ENCODE measurements at places on chromosomes 7 and 10.

- no peaks in the 10 kb centered on the region for H3K36me3 ChIP-seq
- H3K27ac ChIP-seq, result no peak overlapping the region
- H3K27me3 ChIP-seq, result no peaks in the 10 kb centered on the region
Observed at GRCh38 chr7:17846935-17847334, 93.4 kb downstream of the SNX13 start.

DNA sequence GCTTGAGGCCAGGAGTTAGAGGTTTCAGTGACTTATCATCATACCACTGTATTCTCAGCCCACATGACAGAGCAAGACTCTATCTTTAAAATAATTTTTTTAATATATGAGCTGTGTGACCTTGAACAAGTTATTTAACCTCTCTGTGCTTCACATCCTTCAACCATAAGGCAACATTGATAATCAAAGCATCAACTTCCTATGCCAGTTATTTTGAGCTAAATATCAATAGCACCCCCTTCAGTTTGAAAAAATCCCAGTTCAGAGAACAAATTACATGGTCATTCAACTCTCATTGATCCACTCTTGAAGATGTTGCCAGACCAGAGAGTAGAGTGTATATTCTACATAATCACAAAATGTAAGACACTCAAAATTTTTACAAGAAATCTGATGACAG lies 53.0 kb downstream of the ASNS start:
- H3K36me3 ChIP-seq, result no peaks in the 10 kb centered on the region
- no peak overlapping the region for H3K4me3 ChIP-seq
- no peaks in the 10 kb centered on the region for H3K27me3 ChIP-seq
- H3K4me1 ChIP-seq, result no peaks in the 10 kb centered on the region

GRCh38 chr10:119349937-119350501 lies 142.6 kb downstream of the GRK5 start:
- H3K27ac ChIP-seq, result no peak overlapping the region
- H3K36me3 ChIP-seq, result peaks cover 8% of the 10 kb centered on the region
- H3K4me1 ChIP-seq, result no peaks in the 10 kb centered on the region
- H3K27me3 ChIP-seq, result no peaks in the 10 kb centered on the region

- no peaks in the 10 kb centered on the region for H3K27me3 ChIP-seq
- no peaks in the 10 kb centered on the region for H3K36me3 ChIP-seq
- H3K27ac ChIP-seq, result no peak overlapping the region
- DNase-seq, result no peak
- H3K4me1 ChIP-seq, result no peaks in the 10 kb centered on the region
- no peak overlapping the region for H3K4me3 ChIP-seq
Observed at GRCh38 chr10:24287559-24288195, 78.7 kb downstream of the KIAA1217 start.

DNA sequence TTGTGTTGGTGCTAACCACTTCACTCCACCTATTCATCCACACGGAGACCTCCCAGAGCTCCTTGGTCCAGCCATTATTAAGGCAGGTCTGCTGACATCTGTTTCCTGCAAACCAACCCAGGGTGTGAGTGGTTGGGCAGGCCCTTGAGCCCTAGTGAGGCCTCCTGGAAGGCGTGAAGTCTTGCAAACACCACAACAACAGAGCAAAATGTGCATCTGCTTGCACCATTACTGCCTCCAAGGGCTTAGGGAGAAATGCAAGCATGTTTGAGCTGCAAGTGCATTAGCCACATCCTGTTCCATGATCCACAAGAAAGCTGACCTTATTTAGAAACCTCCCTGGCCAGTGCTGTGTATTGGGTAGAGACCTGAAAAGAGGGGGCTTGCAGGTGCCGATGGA lies 325.5 kb downstream of the GRID1 start:
- H3K4me3 ChIP-seq, result no peak overlapping the region
- no peaks in the 10 kb centered on the region for H3K4me1 ChIP-seq
- DNase-seq, result no peak
- no peaks in the 10 kb centered on the region for H3K27me3 ChIP-seq

DNA sequence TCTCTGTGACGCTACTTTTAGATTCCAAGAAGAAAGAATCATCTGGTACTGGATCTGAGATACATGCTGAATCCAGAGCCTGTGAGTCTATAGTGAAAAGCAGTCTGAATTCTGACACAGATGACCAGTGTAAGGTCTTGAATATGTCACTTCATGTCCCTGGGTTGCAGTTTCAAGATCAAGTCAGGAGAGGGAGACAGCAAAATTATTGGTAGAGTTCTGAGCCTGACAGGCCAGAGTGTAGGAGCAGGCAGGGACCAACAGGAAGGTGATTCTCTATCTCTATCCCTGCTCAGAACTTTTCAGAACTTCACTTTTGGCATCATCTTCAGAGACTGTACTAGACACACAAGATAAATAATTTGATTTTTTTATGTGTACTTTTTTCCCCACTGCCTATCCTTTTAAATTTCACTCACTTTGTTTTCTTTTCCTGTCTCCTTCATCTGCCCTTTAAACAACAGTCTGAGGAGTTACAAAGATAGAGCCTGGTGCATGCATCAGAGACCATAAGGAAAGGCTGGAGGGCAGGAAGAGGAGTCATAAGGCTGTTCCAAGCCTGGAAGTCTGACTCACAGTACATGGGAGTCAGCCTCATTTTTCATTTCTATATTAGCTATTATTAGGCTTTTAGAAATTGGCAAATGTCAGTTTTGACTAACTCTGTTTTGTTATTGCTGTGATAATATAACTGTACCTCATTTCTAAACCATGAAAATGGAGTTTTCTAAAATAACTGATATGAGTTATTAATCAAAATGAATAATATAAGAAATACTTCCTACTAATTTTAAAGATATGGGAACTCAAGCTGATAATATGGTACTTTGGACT lies 120.2 kb upstream of the TMEM229A start:
- no peak overlapping the region for H3K4me3 ChIP-seq
- no peak overlapping the region for H3K27ac ChIP-seq
- no peaks in the 10 kb centered on the region for H3K27me3 ChIP-seq
- DNase-seq, result no peak

GRCh38 chr7:2019711-2020511 lies 212.8 kb downstream of the MAD1L1 start:
- no peak overlapping the region for H3K27ac ChIP-seq
- no peaks in the 10 kb centered on the region for H3K36me3 ChIP-seq
- H3K4me1 ChIP-seq, result peaks cover 17% of the 10 kb centered on the region
- no peak for DNase-seq
- no peak overlapping the region for H3K4me3 ChIP-seq

DNA sequence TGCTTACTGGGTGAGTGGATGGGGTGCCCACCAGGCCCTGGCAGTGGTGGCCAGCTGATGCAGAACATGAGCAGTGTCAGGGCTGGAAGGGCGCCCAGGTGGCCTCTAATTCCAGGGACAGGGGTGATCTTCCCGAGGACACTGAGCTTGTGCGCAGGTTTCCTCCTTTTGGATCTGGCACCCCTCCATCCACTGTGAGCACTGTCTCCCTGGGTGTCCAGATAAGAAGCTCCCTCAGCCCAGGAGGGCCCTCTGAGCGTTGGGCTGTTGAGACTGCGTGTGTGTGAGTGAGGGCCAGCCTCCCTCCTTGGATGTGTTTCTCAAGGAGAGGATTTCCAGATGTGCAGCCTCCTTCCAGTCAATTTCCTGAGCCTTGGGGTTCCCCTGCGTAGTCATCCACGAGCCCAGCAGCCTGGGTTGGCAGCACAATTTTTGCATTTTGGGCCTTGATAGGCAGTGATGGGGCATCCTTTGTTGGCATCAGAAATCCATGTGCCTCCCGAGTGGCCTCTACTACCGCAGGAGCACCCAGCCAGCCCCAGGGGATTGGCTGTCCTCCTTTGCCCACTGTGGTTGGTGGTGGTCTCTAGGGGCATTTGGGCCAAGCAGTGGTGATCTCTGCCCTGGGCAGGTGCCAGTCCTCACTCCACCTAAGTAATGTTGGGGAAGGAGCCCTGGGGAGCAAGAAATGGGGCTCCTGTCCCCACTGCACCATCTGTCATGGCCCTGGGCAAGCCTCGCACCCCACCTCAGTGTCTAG lies 20.9 kb upstream of the BTBD16 start:
- no peaks in the 10 kb centered on the region for H3K36me3 ChIP-seq
- DNase-seq, result no peak
- H3K4me1 ChIP-seq, result no peaks in the 10 kb centered on the region
- 0 out of 2 replicates have a peak, but pooled peaks cover 1% of the 10 kb centered on the region for H3K27me3 ChIP-seq
- H3K27ac ChIP-seq, result no peak overlapping the region

GRCh38 chr7:3207387-3207902 lies 93.6 kb upstream of the SDK1 start:
- no peaks in the 10 kb centered on the region for H3K4me1 ChIP-seq
- H3K36me3 ChIP-seq, result no peaks in the 10 kb centered on the region
- DNase-seq, result no peak

DNA sequence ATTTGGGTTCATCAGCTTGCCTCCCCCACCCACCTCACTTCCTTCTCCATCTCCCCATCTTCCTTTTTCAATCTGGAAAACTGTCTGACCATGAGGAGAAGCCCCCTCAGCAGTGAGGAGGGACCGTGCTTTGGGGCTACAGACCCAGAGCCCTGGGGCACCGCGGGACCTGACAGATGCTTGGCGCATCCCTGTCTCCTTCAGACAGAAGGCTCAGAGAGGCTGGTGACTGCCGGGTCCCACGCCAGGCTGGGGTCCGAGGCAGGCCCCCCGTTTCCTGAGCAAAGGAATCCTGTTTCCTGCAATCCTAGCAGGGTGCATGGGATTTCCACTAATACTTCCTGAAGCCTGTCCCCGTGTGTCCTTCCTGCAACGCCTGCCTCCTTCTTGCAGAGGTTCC lies 147.0 kb downstream of the FANK1 start:
- H3K36me3 ChIP-seq, result no peaks in the 10 kb centered on the region
- no peak for DNase-seq
- H3K4me3 ChIP-seq, result no peak overlapping the region
- peaks cover 13% of the 10 kb centered on the region for H3K4me1 ChIP-seq
- no peaks in the 10 kb centered on the region for H3K27me3 ChIP-seq

DNA sequence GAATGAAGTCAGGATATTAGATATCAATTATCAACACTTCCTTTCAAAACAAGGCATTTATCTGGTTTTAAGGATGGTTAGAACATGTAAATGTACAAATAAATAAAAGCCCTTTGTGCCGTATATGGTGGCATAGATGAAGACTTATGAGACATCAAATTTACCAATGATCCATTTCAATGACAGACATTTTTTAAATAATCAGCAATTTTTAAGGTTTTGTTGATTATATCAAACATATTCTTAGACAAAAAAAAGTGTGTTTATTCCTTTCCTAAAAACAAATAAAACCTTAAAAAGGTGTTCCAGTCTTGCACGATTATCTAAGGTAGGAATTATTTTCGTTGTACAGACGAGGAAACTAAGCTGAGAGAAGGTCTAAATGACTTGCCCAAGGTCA lies 13.8 kb downstream of the APBB1IP start:
- H3K4me1 ChIP-seq, result peaks cover 34% of the 10 kb centered on the region
- no peak overlapping the region for H3K27ac ChIP-seq
- H3K27me3 ChIP-seq, result no peaks in the 10 kb centered on the region
- H3K36me3 ChIP-seq, result no peaks in the 10 kb centered on the region
- H3K4me3 ChIP-seq, result no peak overlapping the region

DNA sequence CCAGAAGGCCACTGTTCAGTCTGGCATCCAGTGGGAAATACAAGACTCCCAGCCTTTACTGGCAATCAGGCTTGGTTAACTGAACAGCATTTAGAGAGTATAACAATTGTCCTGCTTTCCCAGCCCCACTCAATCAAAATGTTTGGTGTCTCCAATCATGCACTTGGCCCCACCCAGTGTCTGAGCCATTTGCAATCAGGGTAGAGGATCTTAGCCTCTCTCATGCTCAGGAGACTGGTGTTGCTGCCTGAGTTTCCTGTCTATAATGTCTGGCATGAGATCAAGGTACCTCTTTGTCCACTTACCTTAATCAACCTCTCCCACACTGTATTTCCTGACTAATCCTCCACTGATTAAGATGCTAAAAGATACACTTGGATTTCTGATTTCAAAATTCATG lies 290.2 kb upstream of the GHITM start:
- no peaks in the 10 kb centered on the region for H3K36me3 ChIP-seq
- no peak overlapping the region for H3K27ac ChIP-seq

DNA sequence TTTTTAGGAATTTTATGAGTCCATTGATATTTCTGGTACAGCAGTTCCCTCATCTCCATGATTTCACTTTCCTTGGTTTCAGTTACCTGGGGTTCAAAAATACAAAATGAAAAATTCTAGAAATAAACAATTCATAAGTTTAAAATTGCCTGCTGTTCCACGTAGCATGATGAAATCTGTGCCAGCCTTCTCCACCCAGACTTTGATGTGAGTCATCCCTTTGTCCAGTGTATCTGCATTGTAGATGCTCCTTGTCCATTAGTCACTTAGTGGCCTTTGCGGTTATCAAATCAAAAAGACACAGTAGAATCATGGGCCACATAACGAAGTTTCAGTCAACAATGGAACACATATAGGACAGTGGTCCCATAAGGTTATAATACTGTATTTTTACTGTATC lies 286.9 kb downstream of the PTEN start:
- H3K27me3 ChIP-seq, result no peaks in the 10 kb centered on the region
- peaks cover 15% of the 10 kb centered on the region for H3K4me1 ChIP-seq
- no peak for DNase-seq
- no peak overlapping the region for H3K4me3 ChIP-seq
- no peak overlapping the region for H3K27ac ChIP-seq
- H3K36me3 ChIP-seq, result no peaks in the 10 kb centered on the region

GRCh38 chr10:118952493-118953295 lies 76.8 kb upstream of the NANOS1 start:
- no peak overlapping the region for H3K27ac ChIP-seq
- H3K27me3 ChIP-seq, result no peaks in the 10 kb centered on the region
- H3K36me3 ChIP-seq, result no peaks in the 10 kb centered on the region
- no peak overlapping the region for H3K4me3 ChIP-seq
- no peak for DNase-seq

DNA sequence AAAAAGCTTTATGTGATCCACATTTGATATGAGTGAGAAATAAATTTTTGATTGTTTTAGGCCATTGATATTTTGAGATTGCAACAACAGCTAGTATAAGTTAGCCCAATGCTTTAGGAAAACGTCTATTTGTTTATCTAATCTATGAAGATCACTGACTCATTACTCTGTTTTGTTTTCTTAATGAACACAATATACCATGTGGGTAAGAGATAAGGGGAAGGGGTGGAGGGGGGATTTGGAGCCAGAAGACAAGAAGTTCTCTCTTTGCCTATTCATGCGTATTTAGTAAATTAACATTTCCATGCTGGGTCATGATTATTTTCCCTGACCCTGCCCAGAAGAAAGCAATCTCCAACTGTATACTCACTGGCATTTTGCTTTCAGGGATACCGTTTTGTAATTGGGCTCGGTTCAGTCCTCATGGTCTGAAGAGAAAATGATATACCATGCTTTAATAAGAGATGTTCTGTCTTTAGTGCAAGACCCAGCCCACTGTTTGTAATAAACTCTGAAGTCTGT lies 359.5 kb upstream of the NPSR1 start:
- H3K27ac ChIP-seq, result no peak overlapping the region
- H3K4me1 ChIP-seq, result no peaks in the 10 kb centered on the region
- H3K36me3 ChIP-seq, result no peaks in the 10 kb centered on the region
- DNase-seq, result no peak
- H3K4me3 ChIP-seq, result no peak overlapping the region
- H3K27me3 ChIP-seq, result no peaks in the 10 kb centered on the region

- no peaks in the 10 kb centered on the region for H3K36me3 ChIP-seq
- H3K27me3 ChIP-seq, result no peaks in the 10 kb centered on the region
- no peak overlapping the region for H3K27ac ChIP-seq
Observed at GRCh38 chr10:127578961-127579305, 29.8 kb downstream of the NPS start.

All from GM12878 (cell line).